ENCODE measurements at places on chromosomes 5 and 9.

- ATAC-seq, result no peak
These were observed 3.6 kb upstream of the IL17B start for GRCh38 chr5:149382517-149383220.

DNA sequence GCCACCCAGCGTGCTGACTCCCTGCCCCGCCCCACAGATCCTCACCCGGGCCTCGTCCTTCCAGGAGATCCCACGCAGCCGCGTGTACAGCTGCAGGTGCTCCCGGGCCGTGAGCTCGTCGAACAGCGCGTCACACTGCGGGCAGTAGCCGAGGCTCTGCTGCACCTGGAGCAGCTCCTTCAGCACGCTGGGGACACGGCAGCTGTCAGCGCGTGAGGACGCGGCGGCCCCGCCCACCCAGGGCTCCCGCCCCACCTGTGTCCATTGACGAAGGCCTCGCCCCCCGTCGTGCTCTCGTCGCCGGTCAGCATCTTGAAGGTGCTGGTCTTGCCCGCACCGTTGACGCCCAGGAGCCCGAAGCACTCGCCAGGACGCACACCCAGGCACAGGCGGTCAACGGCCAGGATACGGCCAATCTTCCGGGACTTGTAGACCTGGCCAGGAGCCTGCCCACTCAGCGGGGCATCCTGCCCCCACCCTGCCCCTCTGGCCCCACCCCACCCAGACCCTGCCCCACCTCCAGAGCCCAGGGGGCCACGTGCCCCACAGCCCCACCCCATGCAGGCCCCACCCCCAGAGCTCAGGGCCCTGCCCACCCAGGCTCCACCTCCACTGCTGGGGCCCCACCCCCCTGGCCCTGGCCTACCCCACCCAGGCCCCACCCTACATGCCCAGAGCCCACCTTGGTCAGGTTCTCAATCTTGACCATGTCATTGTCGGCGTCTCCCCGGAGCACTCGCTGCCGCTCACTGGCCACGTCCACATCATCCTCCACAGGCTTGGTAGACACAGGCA, 13.8 kb upstream of the CLIC3 start:
- ATAC-seq, result no peak

DNA sequence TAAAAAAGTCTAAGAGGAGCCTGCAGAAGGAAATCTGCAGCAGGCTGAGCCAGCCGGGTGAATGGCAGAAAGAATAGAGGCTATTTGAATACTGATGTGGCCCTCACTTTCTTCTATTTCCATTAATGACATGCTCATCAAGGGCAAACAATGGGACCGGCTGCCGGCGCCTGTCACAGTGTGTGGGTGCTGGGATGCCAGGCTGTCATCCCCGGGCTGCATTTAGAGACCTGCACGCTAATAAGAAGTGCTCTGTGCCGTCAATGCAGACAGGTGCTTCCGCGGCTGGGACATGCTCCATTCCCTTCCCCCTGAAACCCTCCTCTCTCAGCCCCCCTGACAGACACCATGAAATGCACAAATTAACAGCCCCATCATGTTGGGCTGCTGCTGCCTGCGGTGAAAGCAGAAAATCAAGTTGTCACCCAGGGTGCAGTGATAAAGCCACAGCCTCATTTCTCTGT, 217.7 kb upstream of the TBCA start:
- peak; percentile 79 for ATAC-seq

DNA sequence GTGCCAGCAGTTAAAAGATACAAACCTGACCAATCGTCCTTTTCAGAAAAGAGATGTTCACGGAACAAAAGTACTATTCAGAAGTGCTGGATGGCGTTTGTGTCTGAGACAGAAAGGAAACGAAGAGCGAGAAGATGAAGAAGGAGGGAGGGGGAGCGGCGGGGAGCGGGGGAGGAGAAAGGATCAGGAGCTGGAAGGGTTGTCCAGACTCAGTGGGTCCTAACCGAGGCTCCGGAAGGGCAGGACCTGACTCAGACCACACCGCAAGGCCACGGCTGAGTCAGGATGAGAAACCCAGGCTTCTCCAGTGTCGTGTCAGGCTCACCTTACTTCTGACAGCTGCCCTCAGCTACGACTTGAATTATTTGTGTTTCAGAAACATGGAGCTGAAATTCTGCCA, 46.2 kb downstream of the PAX5 start:
- ATAC-seq, result no peak

GRCh38 chr9:26078706-26079105, 400.5 kb upstream of the TUSC1 start:
- no peak for ATAC-seq

DNA sequence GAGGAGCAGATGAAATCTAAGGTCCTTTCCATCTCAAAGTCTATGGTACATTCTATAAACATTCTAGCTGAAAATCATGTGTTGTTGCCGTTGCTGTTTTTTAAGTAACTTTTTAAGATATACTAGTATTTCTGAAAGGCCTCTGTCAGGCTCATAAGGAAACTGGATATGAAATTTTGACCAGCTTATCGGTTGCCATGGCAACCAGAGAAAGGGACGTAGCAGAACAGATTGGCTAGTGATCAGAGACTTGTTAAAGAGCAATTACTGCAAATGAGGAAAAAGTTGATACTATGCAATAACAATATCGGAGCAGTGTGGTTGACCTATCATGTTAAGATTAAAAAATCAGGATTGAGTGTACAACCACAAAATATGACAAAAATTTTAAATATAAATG, 57.0 kb upstream of the RNF180 start:
- ATAC-seq, result no peak

- ATAC-seq, result peak; percentile 22
These were observed 88.0 kb upstream of the ELL2 start for GRCh38 chr5:96049398-96050272.

- no peak for ATAC-seq
These were observed 201.7 kb upstream of the PTGER4 start for GRCh38 chr5:40477856-40478546.

- no peak for ATAC-seq
These were observed 62.5 kb downstream of the ARHGEF37 start for GRCh38 chr5:149643781-149644180.

DNA sequence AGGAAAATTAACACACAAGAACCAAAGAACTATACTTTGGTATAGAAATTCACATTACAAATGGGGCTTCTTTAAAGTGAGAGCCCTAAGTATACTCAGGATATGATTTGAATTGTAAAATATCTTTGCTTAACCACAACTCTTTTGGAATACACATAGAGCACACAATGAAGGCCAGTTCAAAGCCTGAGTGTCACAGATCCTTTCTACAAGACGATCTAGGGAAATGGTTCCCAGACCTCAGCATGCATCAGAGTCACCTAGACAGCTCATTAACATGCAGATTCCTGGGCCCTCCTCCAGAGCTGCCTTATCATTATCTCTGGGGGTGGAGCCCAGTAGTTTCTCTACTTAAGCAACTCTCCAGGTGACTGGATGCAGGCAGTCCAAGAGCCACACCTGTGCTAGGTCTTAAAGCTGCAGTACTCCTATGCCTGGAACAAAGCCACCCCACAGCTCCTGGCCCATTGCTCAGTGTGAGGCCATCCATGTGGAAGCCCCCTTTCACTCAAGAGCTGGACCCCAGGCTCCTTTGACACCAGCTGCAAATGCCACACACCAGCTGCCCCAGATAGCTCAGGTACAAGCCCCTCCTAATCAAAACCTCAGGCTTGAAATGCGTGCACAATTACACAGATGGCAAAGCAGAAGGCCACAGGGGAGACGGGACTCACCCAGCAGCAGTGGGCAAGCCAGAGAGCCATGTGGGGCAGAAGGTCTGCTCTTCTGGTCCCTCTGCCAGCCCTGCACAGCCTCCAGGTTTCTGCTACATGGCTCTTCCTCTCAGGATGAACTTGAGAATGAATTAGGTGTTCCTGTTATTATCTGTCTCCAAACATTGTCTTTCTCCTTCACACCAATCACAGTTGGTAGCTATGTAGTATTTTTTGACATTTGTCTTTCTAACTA, 106.1 kb downstream of the SH3TC2 start:
- peak; percentile 61 for ATAC-seq

GRCh38 chr5:138711811-138712210, 41.4 kb upstream of the CTNNA1 start:
- ATAC-seq, result no peak

- ATAC-seq, result no peak
These were observed 56.0 kb downstream of the AOPEP start for GRCh38 chr9:94782355-94783101.

DNA sequence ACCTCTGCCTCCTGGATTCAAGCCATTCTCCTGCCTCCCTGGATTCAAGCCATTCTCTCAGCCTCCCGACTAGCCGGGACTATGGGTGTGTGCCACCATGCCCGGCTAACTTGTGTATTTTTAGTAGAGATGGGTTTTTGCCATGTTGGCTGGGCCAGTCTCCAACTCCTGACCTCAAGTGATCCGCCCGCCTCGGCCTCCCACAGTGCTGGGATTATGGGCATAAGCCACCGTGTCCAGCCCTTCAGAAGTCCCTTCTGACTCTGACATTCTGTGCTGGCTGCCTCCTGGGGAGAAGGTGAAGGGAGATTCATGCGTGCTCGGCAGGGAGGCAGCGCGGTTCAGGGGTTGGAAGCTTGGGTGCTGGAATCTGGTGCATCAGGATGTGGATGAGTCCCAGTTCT, 28.8 kb downstream of the PRRX2 start:
- no peak for ATAC-seq

- peak; percentile 47 for ATAC-seq
These were observed 9.8 kb downstream of the LURAP1L start for GRCh38 chr9:12784461-12785259.

- peak; percentile 60 for ATAC-seq
These were observed 47.2 kb upstream of the DAB2IP start for GRCh38 chr9:121604242-121604641.

GRCh38 chr5:43608406-43608805, 5.4 kb downstream of the NNT start:
- no peak for ATAC-seq

GRCh38 chr5:96977228-96977627, 41.3 kb downstream of the LNPEP start:
- no peak for ATAC-seq

DNA sequence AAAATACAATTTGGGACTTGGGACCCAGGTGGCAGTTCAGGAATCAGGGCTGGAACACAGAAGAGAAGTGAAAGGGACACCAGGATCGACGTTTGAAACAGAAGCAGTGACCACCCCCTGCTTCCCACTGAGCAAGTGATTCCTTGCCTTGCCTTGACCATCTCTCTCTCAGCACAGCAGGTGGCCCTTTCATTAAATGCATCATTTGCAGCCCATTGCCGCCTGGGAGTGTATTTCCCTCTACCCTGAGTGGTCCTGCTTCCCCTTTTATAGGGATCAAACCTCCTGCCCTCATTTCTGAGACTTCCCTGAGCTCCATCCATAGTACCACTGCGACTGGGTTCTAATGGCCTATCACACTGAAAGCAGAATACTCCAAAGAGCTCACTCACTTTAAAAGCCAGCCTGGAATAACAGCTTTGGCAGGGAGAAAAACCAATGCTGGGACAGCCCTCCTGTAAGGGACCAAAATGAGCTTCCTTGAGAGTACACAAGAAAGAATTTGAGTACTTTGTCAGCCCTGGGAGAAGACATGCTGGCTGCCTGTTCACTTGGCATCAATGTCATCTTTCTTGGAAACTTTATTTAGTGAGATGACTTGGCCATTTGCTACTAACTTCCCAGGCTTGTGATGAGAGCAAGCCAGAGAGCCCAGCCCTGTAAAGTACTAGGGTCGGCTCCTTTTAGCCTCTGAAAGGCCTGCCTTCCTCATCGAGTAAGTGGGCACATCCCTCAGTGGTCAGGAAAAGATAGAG, 149.7 kb downstream of the SLIT3 start:
- no peak for ATAC-seq

DNA sequence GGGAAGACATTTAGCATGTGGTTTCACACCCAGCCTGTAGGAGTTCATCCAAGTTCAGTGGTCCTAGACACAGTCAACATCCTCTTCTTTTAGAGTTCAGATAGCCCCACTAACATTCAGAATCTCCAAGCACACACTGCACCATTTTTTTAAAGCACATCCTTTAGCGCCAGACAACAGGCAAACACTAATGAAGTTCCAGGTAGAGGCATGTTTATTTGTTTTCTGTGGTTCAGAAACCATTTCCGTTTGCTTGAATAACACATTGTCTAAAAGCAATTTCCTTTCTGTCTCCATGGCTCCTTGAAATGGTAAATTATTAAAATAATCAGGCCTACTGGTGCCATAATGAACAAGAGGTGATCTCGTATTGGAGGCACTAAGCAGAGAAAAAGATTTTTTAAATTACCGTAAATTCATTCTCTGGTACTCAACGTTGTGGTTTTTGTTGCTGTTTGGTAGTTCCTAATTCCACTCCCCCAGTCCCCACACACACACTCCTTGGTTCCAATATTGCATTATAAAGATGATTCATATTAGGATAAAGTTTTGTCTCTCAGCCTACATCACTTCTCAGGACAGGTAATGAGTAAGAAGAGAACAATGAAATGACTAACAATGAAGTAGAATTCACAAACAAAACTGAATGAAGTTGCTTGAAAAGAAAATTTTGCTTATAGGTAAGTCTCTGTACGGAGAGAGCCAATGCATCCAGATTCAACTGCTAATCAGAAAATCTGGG, 153.1 kb downstream of the PCSK1 start:
- ATAC-seq, result no peak

DNA sequence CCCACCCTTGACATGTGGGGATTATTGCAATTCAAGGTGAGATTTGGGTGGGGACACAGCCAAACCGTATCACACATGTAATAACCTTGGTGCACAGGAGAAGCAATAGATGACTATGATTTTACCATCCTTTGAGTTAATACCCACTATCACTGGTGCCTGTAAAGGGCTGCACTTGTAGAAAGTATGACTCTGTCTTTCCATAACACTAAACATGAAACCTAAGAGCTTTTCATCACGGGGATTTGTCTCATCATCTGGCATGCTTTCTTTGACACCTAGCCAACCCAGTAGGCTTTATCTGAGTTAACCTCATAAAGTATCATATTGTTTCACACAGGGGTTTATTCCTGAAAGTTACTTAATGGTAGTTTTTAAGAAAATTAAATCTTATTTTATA, 188.9 kb upstream of the TNC start:
- ATAC-seq, result no peak

GRCh38 chr5:67249590-67249895, 52.9 kb upstream of the CD180 start:
- ATAC-seq, result no peak

DNA sequence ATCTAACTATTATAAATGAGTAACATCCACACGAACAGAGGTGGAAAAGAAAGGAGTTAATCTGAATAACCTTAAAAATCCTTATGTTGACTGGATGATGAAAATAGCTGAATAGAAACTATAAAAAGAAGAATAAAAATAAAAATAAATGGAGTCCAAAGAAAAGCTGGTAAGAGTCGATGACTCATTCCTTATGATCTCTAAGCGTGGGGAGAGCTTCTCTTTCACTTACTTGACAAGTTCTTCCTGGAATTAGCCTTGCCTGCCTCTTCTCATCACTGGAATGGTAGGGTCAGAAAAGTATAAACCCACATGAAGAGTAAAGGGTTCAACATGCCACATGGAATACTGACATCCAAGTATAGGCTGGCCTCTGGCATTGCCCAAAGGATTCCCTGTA, 477.0 kb upstream of the RGMB start:
- ATAC-seq, result no peak

- ATAC-seq, result no peak
These were observed 71.4 kb downstream of the MYO10 start for GRCh38 chr5:16864631-16865131.
